T-cell (primary cell): ENCODE measurements at places on chromosomes 16 and 17. TPM values are rescaled to one million over a fixed set of nuclear protein-coding genes. Genes with fewer than 3 reads are reported as not detected.

The OR2C1 gene
- total RNA-seq = 0.26 TPM

The NEUROD2 gene
- not detected for total RNA-seq

The KCTD2 gene
- total RNA-seq = 30.8 TPM

The DNAI2 gene
- 1.8 TPM for total RNA-seq

The SRCIN1 gene
- 0.35 TPM for total RNA-seq

The ATP2A3 gene
- 228 TPM for total RNA-seq

DNA sequence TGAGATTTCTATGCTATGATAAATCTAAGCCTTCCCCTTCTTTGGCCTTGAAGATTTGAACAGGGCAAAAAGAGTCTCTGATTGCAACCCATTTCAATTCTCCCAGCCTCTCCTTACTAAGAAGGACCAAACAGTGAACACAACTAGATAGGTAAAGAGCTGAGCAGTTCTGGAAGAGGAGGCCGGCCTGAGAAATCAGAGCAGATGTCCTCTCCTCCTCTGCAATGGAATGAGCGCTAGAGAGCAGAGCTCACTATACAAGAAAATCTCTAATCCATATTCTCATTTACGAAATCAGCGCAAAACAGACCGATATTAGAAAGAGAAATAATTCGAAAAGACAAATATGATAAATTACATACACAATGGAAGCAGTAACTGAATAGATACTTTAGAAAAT, 124.2 kb downstream of the CDK5R1 start:
- H3K36me3 ChIP-seq = no peaks in the 10 kb centered on the region
- no peak for DNase-seq
- H3K27ac ChIP-seq = no peak overlapping the region
- H3K27me3 ChIP-seq = no peaks in the 10 kb centered on the region
- no peaks in the 10 kb centered on the region for H3K4me1 ChIP-seq

DNA sequence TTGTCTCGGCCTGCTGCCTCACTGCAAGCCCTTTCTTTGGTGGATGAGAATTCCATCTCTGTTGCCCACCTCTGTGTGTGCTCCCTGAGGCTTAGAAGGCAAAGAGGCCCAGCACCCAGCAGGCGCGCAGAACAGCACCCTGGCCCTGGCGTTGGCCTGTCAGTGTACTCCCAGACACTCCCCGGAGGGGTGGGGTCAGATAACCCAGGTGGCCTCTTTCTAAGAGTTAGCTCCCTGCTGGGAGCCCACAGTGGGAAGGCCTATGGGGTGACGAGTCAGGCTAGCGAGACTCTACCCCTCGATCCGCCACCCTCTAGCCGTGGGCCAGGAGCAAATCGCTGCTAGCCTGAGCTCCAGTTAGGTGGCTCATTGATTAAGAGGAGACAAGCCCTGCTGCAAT, 38.1 kb downstream of the SRL start:
- H3K4me1 ChIP-seq = peaks cover 23% of the 10 kb centered on the region
- no peaks in the 10 kb centered on the region for H3K36me3 ChIP-seq
- H3K27ac ChIP-seq = no peak overlapping the region
- H3K4me3 ChIP-seq = no peak overlapping the region

- no peak overlapping the region for H3K4me3 ChIP-seq
- H3K4me1 ChIP-seq = no peaks in the 10 kb centered on the region
- no peaks in the 10 kb centered on the region for H3K36me3 ChIP-seq
- peaks cover 4% of the 10 kb centered on the region for H3K27me3 ChIP-seq
- no peak overlapping the region for H3K27ac ChIP-seq
These were observed 393.4 kb downstream of the HAPSTR1 start for GRCh38 chr16:9484881-9485280.

DNA sequence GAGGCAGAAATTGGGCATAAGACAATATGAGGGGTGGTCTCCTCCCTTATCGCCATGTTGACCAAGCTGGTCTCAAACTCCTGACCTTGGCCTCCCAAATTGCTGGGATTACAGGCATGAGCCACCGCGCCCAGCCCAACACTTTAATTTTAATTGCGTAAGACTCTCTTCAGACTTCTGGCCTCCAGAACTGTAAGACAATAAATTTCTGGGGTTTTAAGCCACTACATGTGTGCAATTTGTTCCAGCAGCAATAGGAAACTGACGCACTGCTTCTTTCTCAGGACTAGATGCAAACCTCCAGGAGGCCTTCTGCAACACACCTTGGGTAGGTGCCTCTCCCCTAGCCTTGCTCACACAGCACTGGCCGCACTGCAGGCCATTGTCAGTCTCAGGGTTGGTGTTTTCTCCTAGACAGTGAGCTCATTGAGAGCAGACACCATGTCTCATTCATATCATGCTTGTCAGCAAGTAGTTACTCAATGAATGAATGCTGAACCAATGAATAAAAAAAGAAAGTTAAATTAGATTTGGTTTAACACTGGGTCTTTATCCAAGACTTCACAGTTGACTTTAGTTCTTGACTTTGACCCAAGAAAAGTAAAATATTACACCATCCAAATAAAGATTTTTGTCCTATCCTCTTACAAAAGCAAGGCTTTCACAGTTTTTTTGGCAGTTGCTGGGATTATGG, 5.5 kb upstream of the ACSF2 start:
- no peak for DNase-seq
- H3K36me3 ChIP-seq = no peaks in the 10 kb centered on the region
- no peaks in the 10 kb centered on the region for H3K27me3 ChIP-seq
- no peak overlapping the region for H3K4me3 ChIP-seq

DNA sequence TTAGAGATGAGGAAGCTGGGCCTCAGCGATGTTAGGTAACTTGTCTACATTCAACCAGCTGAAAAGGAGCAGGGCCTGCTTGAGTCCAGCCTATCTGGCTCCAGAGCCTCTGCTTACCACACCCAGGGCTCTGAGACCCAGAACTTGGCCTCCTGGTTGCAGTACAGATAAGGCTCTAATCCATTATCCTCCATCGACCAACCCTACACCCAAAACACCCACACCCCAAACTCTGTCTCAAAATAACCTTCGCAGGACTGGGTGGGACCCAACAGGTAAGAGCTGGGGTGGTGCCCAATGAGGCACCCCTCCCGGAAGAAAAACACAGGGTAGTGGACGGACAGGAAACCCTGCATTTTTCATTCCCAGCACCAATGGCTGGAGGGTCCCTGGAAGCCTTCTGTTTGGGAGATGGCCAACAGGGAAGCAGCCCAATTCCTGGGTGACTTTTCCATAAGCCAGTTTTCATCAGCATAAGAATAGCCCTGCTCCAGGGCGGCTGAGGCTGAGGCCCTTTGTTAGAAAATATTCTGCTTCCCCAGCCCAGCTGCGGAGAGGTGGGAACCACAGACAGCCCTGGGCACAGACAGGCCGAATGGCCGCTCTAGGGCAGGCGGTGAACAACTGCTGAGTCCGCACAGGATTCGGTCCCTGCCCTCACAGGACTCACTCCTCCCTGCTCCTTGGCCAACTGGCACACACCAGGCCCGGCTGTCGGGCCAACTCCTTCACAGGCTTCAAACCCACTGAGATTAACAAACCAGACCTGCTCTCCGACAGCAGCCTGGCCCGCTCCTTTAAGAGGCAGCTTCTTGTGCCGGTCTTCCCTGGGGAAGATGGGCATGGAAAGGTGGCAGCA, 9.8 kb downstream of the SMIM5 start:
- H3K4me3 ChIP-seq = no peak overlapping the region
- H3K36me3 ChIP-seq = peaks cover 2% of the 10 kb centered on the region

GRCh38 chr16:78894886-78895285, 705.7 kb downstream of the MAF start:
- H3K27ac ChIP-seq = peak overlapping the region; percentile 79
- no peaks in the 10 kb centered on the region for H3K4me1 ChIP-seq
- H3K4me3 ChIP-seq = no peak overlapping the region

- H3K27ac ChIP-seq = no peak overlapping the region
- H3K4me1 ChIP-seq = no peaks in the 10 kb centered on the region
- H3K36me3 ChIP-seq = no peaks in the 10 kb centered on the region
- no peak for DNase-seq
- H3K27me3 ChIP-seq = no peaks in the 10 kb centered on the region
These were observed 59.6 kb downstream of the MAP2K6 start for GRCh38 chr17:69473841-69474831.

GRCh38 chr16:11946433-11946832, 4.6 kb upstream of the NPIPB2 start:
- H3K4me3 ChIP-seq = no peak overlapping the region
- no peaks in the 10 kb centered on the region for H3K4me1 ChIP-seq

GRCh38 chr16:21610006-21610544, 10.7 kb downstream of the METTL9 start:
- H3K4me1 ChIP-seq = peaks cover 29% of the 10 kb centered on the region
- H3K4me3 ChIP-seq = no peak overlapping the region
- H3K27ac ChIP-seq = no peak overlapping the region
- peaks cover 6% of the 10 kb centered on the region for H3K36me3 ChIP-seq
- H3K27me3 ChIP-seq = no peaks in the 10 kb centered on the region
- no peak for DNase-seq

GRCh38 chr17:34651402-34651811, 72.0 kb downstream of the TMEM132E start:
- H3K27me3 ChIP-seq = peaks cover 2% of the 10 kb centered on the region
- DNase-seq = no peak
- H3K36me3 ChIP-seq = no peaks in the 10 kb centered on the region
- no peaks in the 10 kb centered on the region for H3K4me1 ChIP-seq
- H3K4me3 ChIP-seq = no peak overlapping the region

GRCh38 chr17:59483860-59484259, 81.5 kb upstream of the DHX40 start:
- H3K27ac ChIP-seq = no peak overlapping the region
- H3K36me3 ChIP-seq = no peaks in the 10 kb centered on the region
- H3K4me3 ChIP-seq = no peak overlapping the region
- no peaks in the 10 kb centered on the region for H3K27me3 ChIP-seq
- DNase-seq = no peak

DNA sequence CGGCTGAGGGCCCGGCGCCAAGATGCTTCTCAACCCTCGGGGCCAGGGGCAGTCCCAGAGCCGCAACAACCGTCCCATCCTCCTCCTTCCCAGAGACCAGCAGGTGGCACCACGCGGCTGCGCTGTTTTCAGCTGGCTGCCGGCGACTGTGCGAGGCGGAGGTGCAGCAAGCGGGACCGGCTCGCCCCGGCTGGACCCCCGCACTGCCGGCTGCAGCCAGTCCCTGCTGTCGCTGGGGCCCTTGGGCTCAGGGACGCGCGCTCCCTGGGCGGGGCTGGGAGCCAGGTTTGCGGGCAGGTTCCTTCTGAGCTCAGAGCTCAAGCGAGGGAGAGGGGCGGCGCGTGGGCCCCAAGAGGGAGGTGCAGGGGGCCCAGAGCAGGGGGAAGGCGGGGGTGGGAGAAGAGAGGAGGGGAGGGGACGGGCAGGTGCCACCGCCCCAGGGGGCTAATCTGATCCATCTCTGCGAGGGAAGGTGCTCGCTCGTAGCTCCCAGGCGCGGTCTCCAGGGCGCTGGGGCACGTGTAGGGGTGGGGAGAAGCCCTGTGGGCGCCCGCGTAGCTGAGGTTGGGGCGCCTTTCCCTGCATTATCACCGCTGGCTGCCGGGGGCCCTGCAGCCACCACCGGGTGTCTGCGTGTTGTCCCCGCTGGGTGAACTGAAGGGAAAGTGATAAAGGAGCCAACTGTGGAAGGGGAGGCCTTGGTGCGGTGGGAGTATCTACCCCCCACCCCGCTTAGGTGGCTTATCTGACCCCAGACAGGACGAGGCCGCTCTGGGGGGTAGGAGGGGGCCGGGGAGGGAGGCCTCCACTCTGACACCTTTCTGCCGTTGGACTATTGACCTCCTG, 24.2 kb downstream of the STAT5A start:
- H3K27me3 ChIP-seq = no peaks in the 10 kb centered on the region
- DNase-seq = peak; percentile 73
- H3K27ac ChIP-seq = peak overlapping the region; percentile 45
- peak overlapping the region; percentile 23 for H3K4me3 ChIP-seq
- H3K4me1 ChIP-seq = peaks cover 89% of the 10 kb centered on the region

- peaks cover 12% of the 10 kb centered on the region for H3K27me3 ChIP-seq
- DNase-seq = no peak
- H3K27ac ChIP-seq = no peak overlapping the region
These were observed 16.8 kb upstream of the ETV4 start for GRCh38 chr17:43562679-43563599.

DNA sequence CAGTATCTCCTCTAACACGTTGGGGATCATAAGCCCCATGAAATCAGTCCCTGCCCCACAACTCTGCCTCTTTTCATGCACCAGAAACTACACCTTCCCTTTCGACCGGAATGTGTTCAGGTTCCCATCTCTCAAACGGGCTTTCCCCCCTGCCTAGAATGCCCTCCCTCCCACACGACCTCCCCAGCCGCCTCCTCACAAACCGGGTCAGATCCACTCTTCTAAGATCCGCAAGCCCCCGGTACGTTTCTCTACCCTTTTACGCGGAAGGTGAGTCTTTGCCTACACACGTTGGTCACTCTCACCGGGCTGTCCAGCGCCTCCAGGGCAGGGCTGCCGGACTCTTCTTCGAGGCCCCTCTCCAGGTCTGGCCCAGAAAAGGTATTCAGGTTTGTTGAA, 708 bp downstream of the DHX33 start:
- H3K36me3 ChIP-seq = peaks cover 8% of the 10 kb centered on the region
- DNase-seq = no peak
- peaks cover 21% of the 10 kb centered on the region for H3K4me1 ChIP-seq
- H3K4me3 ChIP-seq = peak overlapping the region; percentile 72
- no peak overlapping the region for H3K27ac ChIP-seq
